ENCODE measurements at places on chromosomes 16 and 17. TPM values are rescaled to one million over a fixed set of nuclear protein-coding genes. Genes with fewer than 3 reads are reported as not detected.

DNA sequence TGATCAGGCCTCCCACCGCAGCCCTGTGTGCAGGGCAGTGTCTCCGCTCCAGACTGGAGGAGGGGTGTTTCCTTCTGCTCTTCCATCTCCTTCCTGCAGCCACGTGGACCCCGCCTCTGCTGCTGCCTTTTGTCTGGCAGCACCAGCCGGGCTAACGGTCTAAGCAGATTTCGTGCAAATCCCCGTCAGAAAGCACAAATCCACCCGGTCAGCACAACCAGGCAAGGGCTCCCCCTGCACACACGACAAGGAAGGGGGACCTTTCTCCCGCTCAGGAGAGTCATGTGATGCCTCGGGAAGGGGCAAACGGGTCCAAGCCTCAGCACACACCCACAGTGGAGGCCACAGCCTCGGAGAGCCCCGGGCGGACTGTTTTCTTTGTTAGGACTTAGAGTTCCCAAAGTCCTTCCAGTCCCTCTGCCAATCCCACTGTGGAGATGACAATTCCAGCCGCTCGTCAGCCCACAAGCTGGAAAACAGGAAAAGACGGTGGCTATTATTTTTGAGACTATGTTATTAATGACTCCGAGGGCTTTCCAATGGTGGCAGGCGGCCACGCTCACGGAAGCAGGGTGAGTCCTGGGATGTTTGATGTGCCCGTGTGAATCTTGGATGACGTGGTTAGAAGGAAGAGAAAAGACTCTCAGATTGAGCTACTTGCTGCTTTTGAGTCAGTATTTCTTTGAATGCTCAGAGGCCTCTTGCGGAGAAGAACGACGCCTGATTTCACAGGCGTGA, 22.5 kb upstream of the MEAK7 start:
- no peaks in the 10 kb centered on the region for H3K4me1 ChIP-seq
- H3K27me3 ChIP-seq, result peaks cover 12% of the 10 kb centered on the region
- H3K4me3 ChIP-seq, result no peak overlapping the region
- no peak overlapping the region for H3K27ac ChIP-seq

DNA sequence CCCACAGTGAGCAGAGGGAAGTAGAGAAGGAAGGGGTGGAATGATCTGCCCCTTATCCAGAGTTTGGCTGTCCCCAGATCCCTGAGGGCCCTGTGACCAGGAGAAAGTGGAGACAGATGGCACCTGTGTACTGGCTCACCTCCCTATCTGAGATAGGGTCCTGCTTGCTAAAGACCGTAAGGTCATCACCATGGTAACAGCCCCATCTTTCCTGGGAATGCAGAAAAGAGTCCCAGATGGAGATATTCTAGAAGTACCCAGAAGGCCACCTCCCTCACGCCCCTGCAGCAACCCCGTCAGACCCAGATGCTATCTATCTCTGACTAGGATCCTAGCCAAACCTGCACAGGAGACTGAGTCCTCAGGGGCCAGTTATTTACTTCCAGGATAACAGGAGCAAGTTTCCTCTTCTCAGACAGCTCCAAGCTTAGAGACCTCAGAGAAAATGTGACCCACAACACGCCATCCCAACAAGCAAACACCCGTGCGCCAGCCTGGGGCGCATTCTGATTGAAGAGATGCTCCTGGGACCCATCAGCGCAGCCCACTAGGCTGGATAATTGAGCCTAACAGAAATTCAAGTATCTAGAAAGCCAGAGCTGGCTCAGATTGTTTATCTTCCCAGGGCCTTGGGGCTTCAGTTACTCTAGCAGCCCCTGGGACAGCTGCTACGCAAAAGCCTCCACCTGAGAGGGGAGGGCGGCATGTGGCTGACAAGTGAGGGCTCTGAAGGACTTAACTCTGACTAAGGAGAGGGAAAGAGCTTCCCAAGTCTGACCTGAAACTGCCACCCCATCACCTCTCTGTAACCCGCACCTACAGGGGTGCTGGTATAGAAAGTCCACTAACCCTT, 1.9 kb downstream of the ORMDL3 start:
- H3K4me3 ChIP-seq, result peak overlapping the region; percentile 98
- H3K27me3 ChIP-seq, result no peaks in the 10 kb centered on the region
- peaks cover 35% of the 10 kb centered on the region for H3K4me1 ChIP-seq
- no peak for DNase-seq
- H3K27ac ChIP-seq, result no peak overlapping the region
- no peaks in the 10 kb centered on the region for H3K36me3 ChIP-seq

DNA sequence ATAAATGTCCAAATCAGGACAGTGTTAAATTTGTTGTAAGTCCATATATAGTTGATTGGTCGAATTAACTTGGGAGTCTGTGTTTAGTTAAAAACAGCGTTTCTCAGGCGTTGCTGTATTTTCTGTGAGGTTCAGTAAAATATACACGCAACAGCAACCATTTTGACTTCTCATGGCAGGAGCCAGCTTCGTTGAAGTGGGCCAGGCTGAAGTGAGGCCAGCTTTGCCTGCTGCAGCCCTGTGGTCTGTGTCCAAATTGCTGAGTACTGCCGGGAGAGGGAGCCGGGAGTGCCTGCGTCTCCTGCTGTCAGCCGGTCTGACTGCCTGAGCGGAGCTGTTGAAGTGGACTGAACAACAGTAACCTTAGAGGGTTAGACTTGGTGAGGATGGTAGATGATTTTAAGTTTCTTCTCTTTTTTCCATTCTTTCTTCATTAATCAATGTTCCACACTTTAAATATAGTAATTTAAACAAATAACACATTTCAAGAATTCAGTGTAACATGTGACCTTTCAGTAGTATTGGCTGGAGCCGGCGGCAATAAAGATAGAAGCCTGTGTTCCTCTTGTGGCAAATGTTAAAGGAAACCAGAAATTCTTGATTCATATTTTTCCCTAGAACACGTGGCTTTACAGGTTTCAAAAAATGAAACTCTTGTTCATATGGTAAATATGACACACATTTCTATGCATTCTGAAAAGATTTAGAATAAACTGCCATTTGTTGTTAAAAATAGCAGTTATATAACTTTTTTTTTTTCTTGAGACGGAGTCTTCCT, 37.0 kb upstream of the ZNF750 start:
- no peaks in the 10 kb centered on the region for H3K36me3 ChIP-seq
- H3K4me1 ChIP-seq, result peaks cover 42% of the 10 kb centered on the region
- peak; percentile 68 for DNase-seq

- no peak for DNase-seq
- no peaks in the 10 kb centered on the region for H3K36me3 ChIP-seq
- H3K4me1 ChIP-seq, result no peaks in the 10 kb centered on the region
Observed at GRCh38 chr17:73561111-73561510, 83.1 kb downstream of the SDK2 start.

Gene KRTAP4-6
- total RNA-seq, result not detected

Gene SOX9
- 21.7 TPM for total RNA-seq
